ENCODE measurements at places on chromosomes 12 and 14.

DNA sequence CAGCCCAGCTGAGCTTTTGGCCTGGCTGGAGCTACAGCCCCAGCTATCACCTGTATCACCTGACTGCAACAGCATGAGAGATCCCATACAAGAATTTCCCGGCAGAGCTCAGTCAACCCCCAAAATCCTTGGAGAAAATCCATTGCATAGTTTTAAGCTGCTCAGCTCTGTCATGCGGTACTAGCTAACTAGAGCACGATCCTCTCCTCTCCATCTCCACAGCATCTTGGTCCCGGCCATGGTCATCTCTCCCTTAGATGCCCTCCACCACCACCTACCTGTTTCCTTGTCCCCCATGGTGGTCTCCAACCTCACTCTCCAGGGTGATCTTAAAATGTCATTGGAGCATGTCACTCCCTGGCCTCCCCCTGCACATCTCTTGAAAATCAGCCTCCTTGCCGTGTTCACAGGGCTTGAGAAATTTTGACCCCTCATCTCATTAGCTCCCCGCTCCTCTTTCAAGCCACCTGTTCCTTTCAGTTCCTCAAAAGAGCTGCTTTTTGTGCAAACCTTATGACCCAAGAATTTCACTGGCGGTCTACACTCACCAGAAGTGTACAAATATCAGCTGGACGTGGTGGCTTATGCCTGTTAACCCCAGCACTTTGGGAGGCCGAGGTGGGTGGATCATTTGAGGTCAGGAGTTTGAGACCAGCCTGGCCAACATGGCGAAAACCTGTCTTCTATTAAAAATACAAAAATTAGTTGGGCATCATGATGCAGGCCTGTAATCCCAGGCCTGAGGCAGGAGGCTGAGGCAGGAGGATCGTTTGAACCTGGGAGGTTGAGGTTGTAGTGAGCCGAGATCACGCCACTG, 8.1 kb upstream of the CLMN start:
- DNase-seq: no peak

GRCh38 chr14:106842687-106843086, 1316.3 kb downstream of the TMEM121 start:
- no peak for DNase-seq

GRCh38 chr14:84806622-84807021, 723.3 kb upstream of the FLRT2 start:
- no peak for DNase-seq

- no peak for DNase-seq
Measured at GRCh38 chr12:93413064-93413463, 28.7 kb downstream of the UBE2N start.

GRCh38 chr12:2891240-2892053, 756 bp downstream of the TULP3 start:
- peak; percentile 7 for DNase-seq

DNA sequence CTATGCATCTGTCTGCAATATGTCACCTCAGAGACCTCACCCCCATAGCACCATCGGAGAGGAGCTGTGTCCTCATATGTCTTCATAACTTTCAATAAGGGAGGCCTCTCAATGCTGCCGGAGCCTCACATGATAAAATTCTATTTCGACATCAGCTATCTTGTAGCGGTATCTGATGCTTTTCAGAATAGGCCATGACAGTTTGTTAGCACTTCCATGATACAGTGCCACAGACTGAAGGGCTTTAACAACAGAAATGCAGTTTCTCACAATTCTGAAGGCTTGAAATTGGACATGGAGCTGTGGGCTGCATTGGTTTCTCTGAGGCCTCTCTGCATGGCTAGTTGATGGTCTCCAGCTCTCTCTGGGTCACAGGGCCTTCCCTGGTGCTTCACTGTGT, 125.0 kb upstream of the PZP start:
- no peak for DNase-seq

DNA sequence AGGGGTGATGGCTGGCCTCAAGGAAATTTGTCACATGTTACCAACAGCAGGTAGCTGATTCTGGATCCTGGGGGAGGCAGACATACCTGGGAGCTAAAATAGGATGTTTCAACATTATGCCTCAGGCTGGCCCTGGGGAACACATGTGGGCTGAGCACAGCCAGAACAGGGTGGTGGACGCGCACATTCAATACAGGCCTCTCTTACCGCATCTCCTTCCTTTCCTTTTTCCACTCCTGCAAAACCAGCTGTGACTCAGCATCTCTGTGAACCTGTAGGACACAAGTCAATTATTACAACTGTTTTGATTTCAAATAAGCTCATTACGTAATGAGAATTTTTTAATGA, 61.0 kb downstream of the NT5DC3 start:
- DNase-seq: no peak

DNA sequence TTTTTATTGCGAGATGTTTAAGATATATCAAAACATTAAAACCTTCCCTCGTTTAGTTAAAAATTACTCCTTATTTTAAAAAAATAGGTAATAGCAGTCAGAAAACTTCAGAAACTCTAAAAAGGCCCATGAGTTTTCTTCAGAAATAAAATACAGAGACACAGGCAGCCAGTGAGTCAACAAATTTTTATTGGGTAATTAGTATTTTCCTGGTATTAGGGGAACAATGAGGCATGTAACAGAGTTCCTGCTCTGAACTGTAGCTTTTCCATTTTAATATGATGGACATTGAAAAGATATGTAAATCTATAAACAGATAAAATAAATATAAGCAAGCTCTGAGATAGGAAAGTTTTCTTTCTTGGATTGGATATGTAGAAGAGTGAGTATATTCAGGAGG, 399 bp upstream of the ZNF705A start:
- no peak for DNase-seq

DNA sequence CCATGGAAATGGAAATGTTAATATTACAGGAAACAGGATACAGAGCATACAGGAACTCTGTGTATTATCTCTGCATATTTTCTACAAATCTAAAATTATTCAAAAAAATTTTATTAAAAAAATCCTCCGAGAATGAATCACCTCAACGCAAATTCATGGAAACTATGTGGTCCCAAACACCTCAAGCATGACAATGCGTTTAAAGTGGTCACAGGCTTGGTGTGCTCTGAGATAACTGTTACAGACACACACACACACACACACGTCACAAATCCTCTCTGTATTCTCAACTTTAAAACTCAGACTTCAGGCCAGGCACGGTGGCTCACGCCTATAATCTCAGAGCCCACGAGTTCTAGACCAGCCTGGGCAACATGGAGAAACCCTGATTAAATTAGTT, 45.3 kb upstream of the MTERF2 start:
- no peak for DNase-seq

DNA sequence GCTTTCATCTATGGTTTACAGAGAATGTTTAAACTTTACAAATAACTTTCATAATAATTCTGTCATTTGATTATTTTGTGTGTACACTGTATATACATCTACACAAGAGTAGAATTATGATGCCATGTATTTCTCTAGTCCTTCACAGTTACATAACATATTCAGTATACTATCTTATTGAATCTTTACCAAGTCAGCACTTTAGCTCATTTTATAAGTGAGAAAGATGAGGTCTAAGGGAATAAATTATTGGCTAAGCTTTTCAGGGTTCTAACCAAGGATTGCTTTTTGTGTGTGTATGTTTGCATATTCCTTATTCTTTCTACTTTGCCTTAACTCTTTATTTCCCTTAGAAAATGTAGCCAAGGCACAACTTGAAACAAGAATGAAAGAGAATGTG, 84.3 kb upstream of the PTPRQ start:
- no peak for DNase-seq

DNA sequence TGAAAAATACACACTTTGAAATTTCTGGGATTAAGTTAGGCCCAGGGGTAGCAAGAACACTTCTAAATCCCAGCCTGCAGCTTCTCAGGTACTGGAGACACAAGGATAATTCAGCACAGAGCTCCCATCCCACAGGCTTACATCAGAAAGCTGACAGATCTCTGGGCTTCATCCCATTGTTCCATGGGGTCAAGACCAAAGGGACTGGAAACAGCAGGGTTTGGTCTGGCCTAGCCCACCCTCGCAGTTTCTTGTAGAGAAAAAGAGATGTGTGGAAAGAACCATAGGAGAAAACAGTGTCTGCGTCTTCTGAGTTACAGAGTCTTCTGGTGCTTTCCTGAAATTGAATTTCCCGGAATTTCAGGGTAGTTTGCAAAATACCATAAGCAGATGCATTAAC, 59.6 kb upstream of the RIC8B start:
- DNase-seq: no peak

DNA sequence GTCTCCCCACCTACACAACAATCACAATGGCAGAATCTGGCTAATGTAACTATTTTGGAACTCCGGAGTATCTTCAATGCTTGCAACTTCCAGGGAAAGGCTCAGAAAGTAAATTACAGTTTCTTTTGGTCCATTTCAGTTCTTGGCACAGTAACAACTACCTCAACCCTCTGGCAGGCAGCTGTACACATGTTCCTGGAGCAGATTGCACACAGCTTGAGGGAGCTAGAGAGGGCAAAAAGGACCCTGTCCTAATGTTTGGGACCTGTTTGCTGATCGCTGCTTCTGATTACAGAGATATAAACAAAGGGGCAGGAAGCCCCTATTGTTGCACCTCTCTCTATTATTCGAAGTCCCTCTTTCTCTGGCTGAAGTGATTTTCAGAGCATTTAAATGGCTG, 35.2 kb upstream of the SLC38A1 start:
- no peak for DNase-seq

DNA sequence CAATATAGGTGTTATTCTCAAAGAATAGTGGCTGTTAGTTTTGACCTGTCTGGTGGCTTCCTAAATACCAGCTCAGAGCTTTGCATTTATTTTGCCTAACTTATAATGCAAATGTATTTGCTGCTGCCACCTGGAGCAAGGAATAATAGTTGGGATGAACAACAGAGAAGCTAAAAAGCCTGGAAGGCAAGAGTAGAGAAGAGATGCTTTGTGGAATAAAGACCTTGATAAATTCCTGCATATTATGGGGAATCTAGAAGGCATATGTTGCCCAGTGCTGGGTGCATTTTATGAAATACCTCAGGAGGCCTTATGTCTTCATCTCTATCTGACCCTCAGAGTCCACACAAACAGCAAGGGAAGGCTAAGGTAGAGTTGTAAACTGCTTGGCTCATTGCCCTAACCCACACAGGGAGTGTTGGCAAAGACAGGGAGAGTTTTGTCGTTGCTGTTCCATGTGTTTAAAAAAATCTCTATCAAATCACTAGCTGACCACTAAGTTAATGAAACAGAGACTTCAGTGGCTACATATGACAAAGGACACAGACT, 53.7 kb upstream of the SCAF11 start:
- DNase-seq: no peak

DNA sequence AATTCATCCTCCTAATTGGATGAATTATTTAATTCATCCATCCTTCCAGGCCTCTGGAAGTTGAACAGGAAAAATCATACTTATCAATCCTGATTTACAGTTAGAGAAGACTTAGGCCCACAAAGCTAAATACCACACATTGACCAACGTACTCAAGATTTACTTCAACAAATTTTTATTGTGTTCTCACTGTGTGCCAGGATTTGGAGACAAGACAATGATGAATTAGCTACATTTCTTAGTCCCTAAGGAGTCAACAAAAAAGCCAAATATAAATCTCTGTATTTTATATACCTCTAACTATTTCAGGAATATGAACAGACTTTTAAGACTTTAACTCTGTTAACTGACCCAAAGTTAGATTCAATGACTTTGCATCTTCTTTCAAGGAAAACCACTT, 63.9 kb downstream of the DCAF5 start:
- DNase-seq: no peak

- no peak for DNase-seq
Measured at GRCh38 chr12:58455136-58455535, 465.2 kb downstream of the LRIG3 start.

DNA sequence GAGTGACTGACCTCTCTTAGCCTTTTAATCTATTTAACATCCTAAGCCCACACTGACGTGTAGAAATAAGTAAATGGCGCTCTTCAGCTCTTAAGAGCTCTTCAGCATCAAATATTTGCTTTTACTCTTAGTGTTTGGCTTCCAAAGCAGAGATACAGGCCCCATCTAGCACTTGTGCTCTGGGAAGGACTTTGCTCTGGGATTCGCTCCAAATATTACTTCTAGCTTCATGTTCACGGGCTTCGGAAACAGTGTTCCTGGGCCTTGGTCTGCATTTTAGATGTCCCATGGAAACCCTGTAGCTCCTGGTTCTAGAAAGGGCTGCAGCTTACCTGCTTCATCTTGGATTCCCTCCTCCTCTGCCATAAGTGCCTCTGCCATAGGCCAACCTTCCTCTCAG, 2.7 kb upstream of the NKX2-8 start:
- no peak for DNase-seq

- peak; percentile 63 for DNase-seq
Measured at GRCh38 chr14:97978341-97978740, 1181.2 kb downstream of the VRK1 start.

DNA sequence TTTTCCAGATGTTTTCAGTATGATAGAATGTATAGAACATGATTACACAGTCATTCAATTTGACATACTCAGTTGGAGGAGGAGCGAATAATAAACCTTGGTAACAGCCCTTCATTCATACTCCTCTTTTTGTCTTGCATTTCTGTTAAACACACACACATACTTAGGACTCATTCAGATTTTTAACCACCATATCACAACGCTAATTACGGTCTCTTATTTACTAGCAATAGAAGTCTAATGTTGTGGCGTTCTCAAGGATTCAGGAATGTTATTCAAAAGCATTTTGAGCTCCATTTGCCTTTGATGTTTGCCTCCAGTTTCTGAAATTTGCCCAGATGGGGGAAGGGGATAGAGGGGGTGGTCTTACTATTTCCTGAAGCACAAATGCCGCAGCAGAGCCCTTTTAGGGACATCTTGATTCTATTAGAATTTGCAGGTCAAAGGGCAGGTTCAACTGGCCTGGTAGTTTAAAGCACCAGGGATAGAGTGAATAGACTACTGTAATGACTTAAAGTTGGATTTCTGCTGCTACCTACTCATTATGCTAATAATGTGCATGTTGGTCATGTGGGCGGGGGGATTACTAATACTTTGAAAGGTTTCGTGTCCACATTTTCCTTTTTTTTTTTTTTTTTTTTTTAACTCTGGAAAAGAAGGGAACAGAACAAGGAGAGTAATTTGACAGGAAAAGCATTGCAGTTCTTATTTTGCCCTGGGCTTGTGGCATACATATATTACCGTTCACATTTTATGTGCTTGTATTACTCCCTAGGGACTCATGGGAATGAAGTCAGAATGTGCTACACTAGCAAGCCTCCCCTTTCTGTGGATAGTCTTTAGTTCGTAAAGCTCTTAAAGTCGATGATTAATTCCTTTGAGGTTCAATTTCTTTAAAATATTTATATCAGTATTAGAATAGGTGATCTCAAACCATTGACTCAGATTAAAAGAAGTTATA, 226.8 kb downstream of the FBXL14 start:
- no peak for DNase-seq
